ENCODE measurements at places on chromosomes 7 and 10. TPM values are rescaled to one million over a fixed set of nuclear protein-coding genes. Genes with fewer than 3 reads are reported as not detected.

DNA sequence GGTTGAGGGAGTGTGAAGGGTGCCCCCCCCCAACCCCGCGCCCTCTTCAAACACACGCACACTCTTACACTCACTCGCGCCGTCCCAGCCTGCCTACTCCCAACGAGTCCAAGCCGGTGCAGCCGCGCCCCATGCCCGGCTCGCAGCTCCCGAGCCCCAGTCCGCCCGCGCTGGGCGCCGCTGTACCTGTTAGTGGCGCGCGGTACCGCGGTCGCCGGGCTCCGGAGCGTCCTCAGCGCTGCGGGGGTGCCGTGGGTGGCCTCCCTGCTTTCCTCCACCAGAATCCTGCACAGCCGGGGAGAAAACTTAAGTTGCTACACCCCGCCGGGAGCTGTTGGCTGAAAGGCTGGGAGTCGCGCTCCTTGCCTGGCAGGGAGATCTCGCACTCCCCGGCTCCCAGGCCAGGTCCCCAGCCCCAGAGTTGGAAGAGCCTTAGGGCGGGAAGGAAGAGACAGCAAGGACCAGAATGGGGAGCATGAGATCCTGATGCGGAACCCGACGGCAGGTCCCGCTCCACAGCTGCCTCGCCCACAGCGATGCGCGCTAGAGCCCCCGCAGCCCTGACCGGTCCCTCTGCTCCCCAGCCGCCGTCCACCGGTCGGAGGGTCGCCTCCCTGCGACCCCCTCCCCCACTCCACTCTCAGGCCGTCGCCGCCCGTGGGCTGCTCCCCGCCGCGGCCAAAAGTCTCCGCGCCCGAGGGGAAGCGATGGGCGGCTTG is 863 bp downstream of the ST8SIA6 start:
- DNase-seq, result peak; percentile 67

The LARP4B gene
- 53.9 TPM for total RNA-seq

The SEPTIN7 gene
- total RNA-seq, result 206 TPM

DNA sequence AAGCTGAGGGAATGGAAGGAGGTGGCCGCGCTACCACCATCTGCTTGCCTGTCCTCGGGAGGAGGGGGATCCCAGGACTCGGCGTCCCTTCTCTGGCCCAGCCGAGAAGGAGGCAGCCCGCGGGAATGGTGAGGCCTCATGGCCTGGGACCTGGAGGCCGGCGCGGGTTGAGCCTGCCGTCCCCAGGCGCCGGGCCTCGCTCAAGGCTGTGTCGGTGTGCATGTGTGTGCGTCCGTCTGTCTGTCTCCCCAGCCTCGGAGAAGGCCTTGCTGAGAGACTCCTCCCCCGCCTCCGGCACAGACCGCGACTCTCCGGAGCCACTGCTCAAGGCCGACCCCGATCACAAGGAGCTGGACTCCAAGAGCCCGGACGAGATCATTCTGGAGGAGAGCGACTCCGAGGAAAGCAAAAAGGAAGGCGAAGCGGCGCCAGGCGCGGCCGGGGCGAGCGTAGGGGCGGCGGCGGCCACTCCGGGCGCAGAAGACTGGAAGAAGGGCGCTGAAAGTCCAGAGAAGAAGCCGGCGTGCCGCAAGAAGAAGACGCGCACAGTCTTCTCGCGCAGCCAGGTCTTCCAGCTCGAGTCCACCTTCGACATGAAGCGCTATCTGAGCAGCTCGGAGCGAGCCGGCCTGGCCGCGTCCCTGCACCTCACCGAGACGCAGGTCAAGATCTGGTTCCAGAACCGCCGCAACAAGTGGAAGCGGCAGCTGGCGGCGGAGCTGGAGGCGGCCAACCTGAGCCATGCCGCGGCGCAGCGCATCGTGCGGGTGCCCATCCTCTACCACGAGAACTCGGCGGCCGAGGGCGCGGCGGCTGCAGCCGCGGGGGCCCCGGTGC is 1.3 kb downstream of the HMX3 start:
- no peak for DNase-seq

The SDK1 gene
- total RNA-seq, result 2.8 TPM

The CYP17A1 gene
- total RNA-seq, result not detected

DNA sequence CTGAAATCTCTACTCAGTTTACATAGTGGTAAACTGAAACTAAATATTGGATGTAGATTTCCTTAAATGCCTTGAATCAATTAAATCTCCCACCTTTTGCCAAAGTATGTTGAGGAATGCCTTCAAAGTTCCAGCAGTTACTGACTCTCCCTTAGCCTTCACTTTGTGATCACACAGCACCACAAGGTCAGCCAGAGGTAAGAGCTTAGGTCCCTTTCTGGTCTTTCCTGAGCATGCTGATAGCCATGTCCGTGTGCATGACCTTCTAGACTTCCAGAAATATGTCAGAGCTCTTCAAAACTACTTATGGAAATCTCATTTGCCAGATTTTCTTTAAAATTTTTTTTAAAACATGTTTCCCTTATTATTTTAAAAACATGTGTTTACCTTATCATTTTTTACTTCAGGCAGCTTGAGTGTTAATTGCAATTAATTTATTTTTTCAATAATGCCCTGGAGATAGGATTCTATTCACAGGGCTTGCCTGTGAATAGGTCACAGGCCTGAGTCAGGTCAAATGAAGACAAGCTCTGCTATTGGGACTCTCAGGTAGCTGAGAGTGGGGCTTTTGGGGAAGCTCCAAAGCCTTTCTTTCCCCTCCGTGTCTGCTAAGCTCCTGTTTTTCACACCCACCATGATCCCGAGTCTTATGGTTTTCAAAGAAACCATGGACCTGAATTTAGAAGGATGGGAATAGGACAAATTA is 220.5 kb downstream of the CXCL12 start:
- DNase-seq, result no peak

DNA sequence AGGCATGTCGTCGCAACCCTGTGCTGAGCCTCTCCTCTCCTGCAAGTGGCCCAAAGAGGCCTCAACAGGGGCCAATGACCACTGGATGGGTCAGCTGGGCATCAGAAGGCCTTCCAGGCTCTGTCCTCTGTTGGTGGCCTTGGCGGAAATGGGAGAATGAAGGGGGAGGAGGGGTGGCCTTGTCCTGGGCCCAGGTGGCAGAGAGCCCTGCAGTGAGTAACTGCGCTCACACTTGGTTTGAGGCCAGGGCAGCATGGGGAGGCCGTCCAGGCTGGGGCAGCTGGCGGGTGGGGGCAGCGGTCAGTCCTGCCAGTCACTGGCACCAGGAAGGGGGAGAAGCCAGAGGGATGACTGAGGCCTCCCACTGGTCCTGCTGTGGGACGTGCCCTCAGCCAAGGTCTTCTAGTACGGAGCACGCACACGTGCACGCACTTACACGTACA is 59.8 kb downstream of the LHPP start:
- DNase-seq, result no peak

All from left cardiac atrium (tissue), 4 donors.